Glutamatergic neuron (in vitro differentiated cells): ENCODE measurements at places on chromosomes 5 and 9. TPM values are rescaled to one million over a fixed set of nuclear protein-coding genes. Genes with fewer than 3 reads are reported as not detected.
A peak's percentile ranks its signal among the peaks of the same experiment; 100 is the strongest.

GRCh38 chr9:93303806-93304573, 120.1 kb downstream of the WNK2 start:
- DNase-seq = no peak

DNA sequence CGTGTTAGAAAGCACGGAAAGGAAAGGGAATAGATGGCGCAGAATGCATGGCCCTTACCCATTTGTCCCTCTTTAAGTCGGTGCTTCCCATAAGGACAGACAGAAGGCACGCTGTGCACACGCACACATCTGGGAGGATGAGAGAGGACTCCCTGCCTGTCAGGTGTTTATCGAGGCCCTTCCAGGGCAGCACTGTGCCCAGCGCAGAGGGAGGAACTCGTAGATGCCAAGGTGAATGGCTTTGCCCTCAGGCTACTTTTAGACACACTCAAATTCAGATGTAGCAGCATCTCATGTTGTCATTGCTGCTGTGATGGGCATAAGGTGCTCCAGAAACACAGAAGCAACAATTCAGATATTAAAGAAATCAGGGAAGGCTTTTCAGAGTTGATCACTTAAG, 70.2 kb upstream of the CTSL start:
- DNase-seq = no peak

GRCh38 chr5:172534229-172535107, 80.1 kb upstream of the SH3PXD2B start:
- DNase-seq = no peak

Gene DEPDC1B
- 8.2 TPM for total RNA-seq

- no peak for DNase-seq
Observed at GRCh38 chr5:32358611-32359010, 45.9 kb upstream of the MTMR12 start.

Gene RASEF
- 0.25 TPM for total RNA-seq

Gene CARD6
- total RNA-seq = not detected

- DNase-seq = no peak
Observed at GRCh38 chr9:86413971-86414880, 60.0 kb upstream of the TUT7 start.

Gene OR1J2
- total RNA-seq = not detected

DNA sequence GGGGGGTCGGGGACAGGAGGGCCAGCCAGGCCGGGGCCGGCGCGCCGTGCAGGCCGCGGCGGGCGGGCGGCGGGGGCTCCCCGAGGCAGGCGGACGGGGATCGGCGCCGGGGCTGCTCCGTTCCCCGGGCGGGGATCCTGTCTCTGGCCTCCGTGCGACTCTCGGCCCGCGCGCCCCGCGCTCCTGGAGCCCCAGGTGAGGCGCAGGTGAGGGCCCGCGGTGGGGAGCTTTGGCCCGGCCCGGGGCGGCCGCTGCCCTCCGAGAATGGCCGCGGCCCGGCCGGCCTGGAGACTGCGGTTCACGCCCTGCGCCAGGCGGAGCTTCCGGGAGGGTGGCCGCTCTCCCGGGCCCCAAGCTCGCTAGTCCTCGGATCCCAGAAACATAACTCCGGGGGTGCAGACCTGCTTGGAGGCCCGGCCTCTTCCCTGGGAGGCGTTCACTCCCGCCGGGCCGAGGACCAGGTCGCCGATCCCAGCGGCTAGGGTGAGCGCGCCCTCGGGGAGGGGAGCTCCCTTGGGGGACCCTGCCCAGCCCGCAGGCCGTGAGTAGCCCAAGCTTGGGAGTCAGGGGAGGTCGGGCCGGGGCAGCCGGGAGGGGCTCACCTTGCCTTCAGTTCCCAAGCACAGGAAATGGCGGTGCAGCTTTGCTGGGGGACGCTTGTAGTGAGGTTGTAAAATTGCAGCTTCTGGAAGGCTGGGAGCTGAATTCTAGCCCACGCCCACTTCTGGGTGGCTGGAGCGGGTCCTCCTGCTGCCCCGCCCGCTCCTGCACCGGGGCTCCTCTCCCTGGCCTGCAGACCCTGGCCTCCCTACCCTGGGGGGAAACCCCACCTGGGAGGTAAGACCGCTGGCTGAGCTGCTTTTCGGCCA, 723 bp downstream of the PPP1R26 start:
- peak; percentile 51 for DNase-seq

GRCh38 chr5:179417016-179417415, 71.8 kb upstream of the ADAMTS2 start:
- DNase-seq = no peak

DNA sequence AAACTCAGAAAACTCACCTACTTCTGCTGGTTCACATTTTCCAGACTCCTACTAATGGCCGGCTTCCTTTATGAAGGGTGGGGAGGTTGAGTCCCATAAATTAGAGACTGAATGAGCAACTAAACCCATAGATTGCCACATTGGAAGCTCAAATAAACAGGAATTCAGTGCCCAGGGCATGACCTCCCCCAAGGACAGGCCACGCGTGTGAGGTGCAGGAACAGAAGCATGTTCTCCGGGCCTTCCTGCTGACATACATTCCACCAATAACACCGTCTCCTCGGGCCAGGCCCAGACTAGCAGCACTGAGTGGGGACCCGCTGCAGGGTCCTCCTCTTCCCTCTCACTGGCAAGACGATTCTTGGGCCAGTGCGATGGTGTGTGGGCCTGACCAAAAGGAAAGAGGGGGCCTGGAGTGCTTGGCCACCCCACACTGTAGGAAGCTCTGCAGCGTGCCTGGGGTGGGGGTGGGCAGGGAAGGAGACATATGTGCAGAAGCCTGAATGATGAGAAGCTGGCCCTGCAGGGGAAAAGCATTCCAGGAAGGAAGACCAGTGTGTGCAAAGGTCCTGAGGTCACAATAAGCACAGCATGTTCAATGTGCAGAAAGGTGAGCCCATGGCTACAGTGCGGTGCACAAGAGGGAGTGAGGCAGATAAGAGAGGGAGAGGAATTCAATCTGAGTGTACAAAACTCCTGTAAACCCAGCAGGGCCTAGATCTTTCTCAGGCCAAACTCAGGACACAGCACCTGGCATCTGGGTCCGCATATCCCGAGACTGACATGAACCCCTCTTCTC, 12.0 kb downstream of the PTGES start:
- DNase-seq = no peak

Gene CTSV
- 1.3 TPM for total RNA-seq
